ENCODE measurements at places on chromosomes 12 and 14. TPM values are rescaled to one million over a fixed set of nuclear protein-coding genes. Genes with fewer than 3 reads are reported as not detected.

GRCh38 chr14:72523424-72524294, 370.2 kb downstream of the DPF3 start:
- DNase-seq = no peak

The FBXO34 gene
- polyA plus RNA-seq = 12.0 TPM

The AKAP3 gene
- 3.1 TPM for polyA plus RNA-seq

The COQ10A gene
- 245 TPM for polyA plus RNA-seq

DNA sequence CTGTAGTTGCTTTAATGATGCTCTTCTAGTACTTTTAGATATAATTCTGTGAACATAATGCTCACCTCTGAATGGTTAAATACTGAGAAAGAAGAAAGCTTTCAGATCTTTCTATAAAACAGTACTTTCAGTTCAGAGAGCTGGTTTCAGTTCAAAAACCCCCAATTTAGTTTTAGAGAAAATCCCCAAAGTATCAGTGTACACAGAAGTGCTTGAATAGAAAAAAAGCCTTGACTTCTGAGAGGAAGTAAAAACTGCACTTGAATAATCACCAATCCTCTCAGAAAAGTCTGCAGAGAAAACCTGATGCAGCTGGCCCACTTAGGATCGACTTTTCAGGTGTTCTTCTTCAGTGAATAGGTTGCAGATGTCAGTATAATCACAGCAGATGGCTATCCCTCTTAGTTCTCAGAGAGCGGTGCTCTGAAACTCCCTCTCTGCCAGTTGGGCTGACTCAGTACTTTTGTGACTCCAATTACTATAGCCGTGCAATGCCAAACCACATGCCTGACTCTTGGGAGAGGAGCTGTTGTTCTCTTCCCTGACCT, 616.3 kb downstream of the LRFN5 start:
- DNase-seq = no peak

DNA sequence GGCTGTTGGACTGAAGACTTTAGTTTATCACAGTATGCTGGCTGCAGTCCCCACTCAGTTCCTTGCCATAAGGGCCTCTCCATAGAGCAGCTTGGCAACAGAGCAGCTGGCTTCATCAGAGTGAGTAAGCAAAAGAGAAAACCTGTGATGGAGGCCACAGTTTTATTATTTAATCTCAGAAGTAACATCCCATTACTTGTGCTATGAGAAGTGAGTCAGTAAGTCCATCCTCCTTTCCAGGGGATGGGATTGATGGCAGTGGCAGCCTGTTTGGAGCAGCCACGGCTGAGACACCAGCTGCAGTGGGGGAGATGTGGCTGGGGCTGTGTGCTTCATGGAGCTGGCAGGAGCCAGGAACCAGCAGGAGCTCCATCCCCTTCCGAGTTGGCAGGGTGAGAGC, 138.5 kb upstream of the SRRM4 start:
- DNase-seq = no peak

GRCh38 chr12:74286254-74286653, 251.4 kb upstream of the ATXN7L3B start:
- DNase-seq = no peak

All from heart right ventricle (tissue), 16 donors.